ENCODE measurements at places on chromosomes 16 and 17. TPM values are rescaled to one million over a fixed set of nuclear protein-coding genes. Genes with fewer than 3 reads are reported as not detected.

- no peak overlapping the region for H3K27ac ChIP-seq
- no peak overlapping the region for H3K4me3 ChIP-seq
- H3K36me3 ChIP-seq = peaks cover 5% of the 10 kb centered on the region
- no peak for DNase-seq
These were observed 7.5 kb upstream of the CES3 start for GRCh38 chr16:66953462-66954096.

- H3K4me1 ChIP-seq = no peaks in the 10 kb centered on the region
- H3K4me3 ChIP-seq = no peak overlapping the region
- peaks cover 19% of the 10 kb centered on the region for H3K36me3 ChIP-seq
- H3K27ac ChIP-seq = no peak overlapping the region
These were observed 13.7 kb downstream of the LIMD2 start for GRCh38 chr17:63686138-63686685.

DNA sequence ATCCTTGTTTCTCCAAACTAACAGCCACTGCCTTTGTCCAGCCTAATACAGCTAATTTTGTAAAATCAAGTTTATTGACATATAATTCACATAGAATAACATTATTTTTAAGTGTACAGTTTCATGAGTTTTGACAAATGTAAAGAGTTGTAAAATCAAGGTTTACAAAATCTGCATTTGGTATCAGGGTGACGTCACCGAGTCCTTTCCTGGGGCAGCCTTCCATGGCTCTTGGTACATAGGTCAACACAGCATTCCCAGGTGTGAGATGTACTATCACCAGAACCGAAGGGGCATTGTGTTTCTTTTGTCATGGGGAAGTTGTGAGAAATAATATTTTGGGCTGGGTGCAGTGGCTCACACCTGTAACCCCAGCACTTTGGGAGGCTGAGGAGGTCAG is 42.9 kb downstream of the PSMD12 start:
- no peaks in the 10 kb centered on the region for H3K36me3 ChIP-seq
- no peak overlapping the region for H3K4me3 ChIP-seq
- H3K4me1 ChIP-seq = no peaks in the 10 kb centered on the region
- no peak overlapping the region for H3K27ac ChIP-seq

GRCh38 chr17:20267459-20267842 is 199.9 kb downstream of the LGALS9B start:
- peaks cover 2% of the 10 kb centered on the region for H3K36me3 ChIP-seq
- no peak overlapping the region for H3K4me3 ChIP-seq
- H3K27me3 ChIP-seq = no peaks in the 10 kb centered on the region
- peaks cover 57% of the 10 kb centered on the region for H3K4me1 ChIP-seq
- peak overlapping the region; percentile 28 for H3K27ac ChIP-seq
- DNase-seq = no peak

DNA sequence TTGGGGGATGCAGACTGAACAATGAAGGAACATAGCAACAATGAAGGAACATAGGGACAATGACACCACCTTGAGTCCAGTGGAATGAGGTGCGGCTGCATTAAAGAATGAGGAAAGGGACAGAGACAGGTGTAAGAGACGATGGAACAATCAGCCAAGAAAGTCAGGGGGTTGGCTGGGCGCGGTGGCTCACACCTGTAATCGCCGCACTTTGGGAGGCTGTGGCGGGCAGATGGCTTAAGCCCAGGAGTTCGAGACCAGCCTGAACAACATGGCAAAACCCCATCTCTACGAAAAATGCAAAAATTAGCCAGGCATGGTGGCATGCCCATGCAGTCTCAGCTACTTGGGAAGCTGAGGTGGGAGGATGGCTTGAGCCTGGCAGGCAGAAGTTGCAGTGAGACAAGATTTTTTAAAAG is 13.6 kb upstream of the CBFB start:
- peaks cover 14% of the 10 kb centered on the region for H3K36me3 ChIP-seq
- peak overlapping the region; percentile 96 for H3K27ac ChIP-seq
- peak overlapping the region; percentile 89 for H3K4me3 ChIP-seq
- peaks cover 61% of the 10 kb centered on the region for H3K4me1 ChIP-seq
- H3K27me3 ChIP-seq = no peaks in the 10 kb centered on the region

GRCh38 chr16:35750701-35751104 is 2291.3 kb downstream of the TP53TG3F start:
- H3K27me3 ChIP-seq = no peaks in the 10 kb centered on the region
- no peak overlapping the region for H3K4me3 ChIP-seq
- DNase-seq = no peak
- H3K4me1 ChIP-seq = no peaks in the 10 kb centered on the region
- H3K27ac ChIP-seq = no peak overlapping the region

GRCh38 chr17:69779378-69780214 is 295.4 kb upstream of the KCNJ16 start:
- DNase-seq = no peak
- no peak overlapping the region for H3K4me3 ChIP-seq
- H3K27ac ChIP-seq = no peak overlapping the region
- no peaks in the 10 kb centered on the region for H3K27me3 ChIP-seq
- H3K36me3 ChIP-seq = no peaks in the 10 kb centered on the region

TP53TG3 gene
- not detected for total RNA-seq

UNC13D gene
- total RNA-seq = 249 TPM

PDIA2 gene
- total RNA-seq = not detected
